GM23338 (cell line): ENCODE measurements at places on chromosomes 5 and 9. TPM values are rescaled to one million over a fixed set of nuclear protein-coding genes. Genes with fewer than 3 reads are reported as not detected.
A peak's percentile ranks its signal among the peaks of the same experiment; 100 is the strongest.

- peak; percentile 17 for DNase-seq
Measured at GRCh38 chr5:127441799-127442484, 75.5 kb upstream of the PRRC1 start.

DNA sequence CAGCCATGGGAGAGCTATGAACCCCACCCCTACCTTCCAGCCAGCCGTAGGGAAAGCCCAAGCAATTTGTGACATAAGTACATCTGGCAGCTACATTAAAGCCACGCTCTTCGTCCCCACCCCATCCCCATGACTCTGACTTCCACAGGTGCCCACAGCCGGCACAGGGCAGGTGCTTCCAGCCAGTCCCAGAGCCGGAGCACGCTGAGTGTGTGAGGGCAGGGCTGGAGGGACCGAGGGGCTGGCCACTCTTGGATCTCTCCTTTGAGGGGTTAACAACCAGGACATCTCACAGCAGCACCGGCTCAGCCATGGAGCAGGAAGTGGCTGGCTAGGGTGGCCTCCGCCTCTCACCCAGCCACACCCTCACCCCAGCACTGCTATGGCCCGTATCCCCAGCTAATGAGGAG lies 2.4 kb upstream of the FAM78A start:
- no peak for DNase-seq

DNA sequence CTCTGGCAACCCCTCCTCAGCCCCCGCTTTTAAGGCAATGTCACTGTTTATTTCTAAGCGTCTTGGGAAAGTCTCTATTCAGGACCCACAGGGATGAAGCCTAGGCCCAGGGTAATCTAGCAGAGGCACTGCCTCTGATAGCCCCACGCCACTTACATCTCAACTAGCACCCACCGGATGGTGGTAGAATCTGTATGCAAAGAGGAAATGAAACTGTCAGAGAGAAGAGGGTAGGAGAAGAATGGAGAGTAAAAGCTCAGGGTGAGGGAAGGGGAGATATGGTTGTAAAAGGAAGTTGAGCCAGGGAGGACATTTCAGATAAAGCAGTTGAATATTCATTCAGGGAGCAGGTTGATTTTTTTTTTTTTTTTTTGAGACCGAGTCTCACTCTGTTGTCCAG lies 3.0 kb downstream of the FRRS1L start:
- DNase-seq: no peak

- DNase-seq: no peak
Measured at GRCh38 chr9:106982636-106983035, 119.7 kb downstream of the ZNF462 start.

GRCh38 chr9:75432888-75433287 lies 344.6 kb downstream of the OSTF1 start:
- DNase-seq: no peak

GRCh38 chr5:156354571-156354970 lies 27.6 kb downstream of the SGCD start:
- DNase-seq: no peak

DNA sequence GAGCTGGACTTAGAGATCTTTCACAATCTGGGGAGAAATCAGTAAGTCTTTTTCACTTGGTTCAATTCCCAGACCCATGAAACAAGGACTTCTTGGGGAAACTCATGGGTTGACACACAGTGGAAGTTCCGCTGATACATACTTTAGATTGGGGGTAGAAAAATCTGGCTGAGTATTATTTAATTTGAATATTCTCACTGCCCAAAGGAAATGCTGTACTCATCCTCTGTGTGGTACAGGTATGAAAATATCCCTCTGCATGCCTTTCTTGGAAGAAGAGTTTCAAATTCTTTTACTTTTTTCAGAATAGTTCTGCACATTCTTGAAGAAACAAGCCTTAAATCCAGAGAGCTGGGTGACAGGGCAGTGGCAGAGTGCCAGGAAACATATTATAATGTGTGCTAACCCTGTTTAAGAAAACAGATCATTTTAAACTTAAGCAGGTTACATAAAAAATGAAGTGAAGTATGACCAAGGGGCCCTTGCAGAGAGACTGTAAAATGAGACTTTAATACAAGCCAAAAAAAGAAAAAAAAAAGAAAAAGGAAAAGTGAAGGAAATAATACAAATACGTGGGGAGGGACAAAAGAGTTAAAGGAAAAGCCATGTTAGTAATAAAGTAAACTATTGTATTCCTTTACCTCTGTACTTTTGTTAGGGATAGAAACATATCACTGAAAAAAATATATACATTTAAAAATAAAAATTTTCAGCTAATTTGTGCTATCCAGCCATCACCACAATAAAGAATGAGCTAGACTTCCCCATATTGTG lies 173.4 kb upstream of the NR3C1 start:
- no peak for DNase-seq

GRCh38 chr9:97853056-97853843 lies at the start of gene FOXE1:
Gene FOXE1, plus strand, starts transcription at chr9:97853226. Its CDS starts 689 bp downstream, at chr9:97853915.
- peak; percentile 55 for DNase-seq

The OR13C5 gene
- total RNA-seq: not detected in 2 replicates

The CFAP90 gene
- 0.10 and 3.5 TPM in 2 replicates for total RNA-seq

The CCNJL gene
- 22.1 and 29.2 TPM in 2 replicates for total RNA-seq

The TXN gene
- total RNA-seq: 173 and 177 TPM in 2 replicates
